ENCODE measurements at places on chromosomes 1 and 21.

GRCh38 chr1:43653339-43653738 lies 3.4 kb downstream of the KDM4A start:
- no peak for DNase-seq

GRCh38 chr1:222331765-222332164 lies 216.1 kb downstream of the HHIPL2 start:
- no peak for DNase-seq

DNA sequence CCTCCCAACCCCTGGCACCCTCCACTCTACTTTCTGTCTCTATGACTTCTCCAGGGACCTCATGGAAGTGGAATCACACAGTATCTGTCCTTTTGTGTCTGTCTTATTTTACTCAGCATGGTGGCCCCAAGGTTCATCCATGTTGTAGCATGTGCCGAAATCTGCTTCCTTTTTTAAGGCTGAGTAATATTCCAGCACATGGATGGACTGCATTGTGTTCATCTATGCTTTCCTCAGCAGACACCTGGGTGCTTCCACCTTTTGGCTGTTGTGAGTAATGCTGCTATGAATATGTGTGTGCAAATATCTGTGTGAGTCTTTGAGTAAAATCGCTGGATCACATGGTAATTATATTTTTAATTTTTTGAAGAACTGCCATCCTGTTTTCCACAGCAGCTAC lies 1.6 kb upstream of the PFKL start:
- no peak for DNase-seq

- peak; percentile 31 for DNase-seq
Observed at GRCh38 chr1:158149577-158150269, 31.0 kb upstream of the CD1D start.

DNA sequence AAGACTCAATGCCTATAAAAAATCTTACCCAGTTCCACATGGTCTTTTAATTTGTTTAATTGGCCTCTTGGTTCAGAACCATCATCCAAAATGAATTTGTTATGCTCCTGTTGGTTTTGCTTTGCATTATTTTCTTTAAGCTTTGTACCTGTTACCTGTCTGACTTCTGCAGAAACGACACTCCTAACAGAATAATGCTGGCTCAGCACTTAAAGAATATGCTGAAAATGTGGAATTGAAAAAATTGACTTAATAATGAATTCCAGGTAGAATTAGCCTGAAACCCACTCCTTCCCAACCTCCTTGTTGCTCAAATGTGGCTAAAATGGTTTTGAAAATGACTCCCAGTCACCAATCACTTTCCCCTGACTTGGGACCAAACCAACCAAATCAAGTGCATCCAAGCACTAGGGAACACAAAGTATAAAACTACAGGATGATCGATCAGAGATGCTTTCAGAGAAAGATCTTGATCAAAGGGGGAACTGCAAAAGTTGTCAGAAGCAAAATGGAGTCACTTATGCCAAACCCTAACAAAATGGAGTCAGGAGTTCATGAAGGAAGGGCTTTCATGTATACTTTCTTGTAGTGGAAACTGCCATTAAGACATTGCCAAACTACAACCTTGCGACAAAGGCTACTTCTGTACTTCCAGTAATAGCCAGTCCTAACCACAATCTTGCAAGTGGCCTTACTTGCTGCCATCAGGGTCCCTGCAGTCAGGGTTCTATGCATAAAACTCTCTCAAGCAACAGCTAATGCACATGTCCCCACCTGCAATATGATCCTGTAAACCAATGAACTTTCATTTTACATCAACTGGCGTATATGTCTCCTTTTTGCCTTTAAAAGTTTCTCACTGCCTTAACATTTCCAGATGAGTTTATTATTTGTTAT lies 5.4 kb downstream of the GBP7 start:
- no peak for DNase-seq

- DNase-seq = no peak
Observed at GRCh38 chr21:26185446-26185845, 14.9 kb upstream of the APP start.

DNA sequence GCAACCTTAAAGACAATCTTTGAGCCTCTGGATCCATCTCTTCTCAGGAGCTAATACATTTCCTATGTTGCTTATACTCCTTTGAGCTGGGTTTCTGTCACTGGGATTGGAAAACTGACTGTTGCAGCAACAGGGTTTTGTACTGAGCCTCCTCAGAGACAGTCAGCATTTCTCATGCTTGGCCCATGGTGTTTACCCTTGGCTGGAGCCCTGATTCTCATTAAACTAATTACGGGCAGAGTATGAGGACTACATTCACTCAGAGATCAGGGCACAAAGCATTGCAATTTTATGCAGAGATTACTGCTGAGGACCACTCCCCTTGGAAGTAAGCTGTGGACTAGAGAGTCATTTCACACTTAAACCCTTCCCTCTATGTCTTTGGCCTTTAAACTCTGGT lies 134.5 kb downstream of the LRIG2 start:
- no peak for DNase-seq

Data from T follicular helper cell (primary cell).